ENCODE measurements at places on chromosomes 12 and 14. TPM values are rescaled to one million over a fixed set of nuclear protein-coding genes. Genes with fewer than 3 reads are reported as not detected.
A peak's percentile ranks its signal among the peaks of the same experiment; 100 is the strongest.

Gene GXYLT1
- 9.7 TPM for total RNA-seq

DNA sequence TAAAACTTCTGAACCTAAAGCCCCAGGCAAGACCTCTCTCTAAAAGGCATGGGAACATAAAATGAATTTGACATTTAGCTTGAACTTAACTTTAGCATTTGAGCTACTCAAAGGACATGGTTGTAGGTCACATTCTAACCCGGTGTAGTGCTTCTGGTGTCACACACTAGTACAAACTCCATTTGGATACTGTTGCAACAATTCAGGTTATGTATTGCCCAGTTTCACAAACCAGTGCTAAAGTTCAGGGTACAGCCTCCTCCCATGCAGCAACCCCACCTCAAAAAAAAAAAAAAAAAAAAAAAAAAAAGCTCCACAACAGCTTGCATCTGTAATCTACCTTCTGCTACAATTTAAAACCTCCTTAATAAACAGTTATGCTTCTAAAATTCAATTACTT is 7.8 kb downstream of the PPTC7 start:
- no peak for DNase-seq

DNA sequence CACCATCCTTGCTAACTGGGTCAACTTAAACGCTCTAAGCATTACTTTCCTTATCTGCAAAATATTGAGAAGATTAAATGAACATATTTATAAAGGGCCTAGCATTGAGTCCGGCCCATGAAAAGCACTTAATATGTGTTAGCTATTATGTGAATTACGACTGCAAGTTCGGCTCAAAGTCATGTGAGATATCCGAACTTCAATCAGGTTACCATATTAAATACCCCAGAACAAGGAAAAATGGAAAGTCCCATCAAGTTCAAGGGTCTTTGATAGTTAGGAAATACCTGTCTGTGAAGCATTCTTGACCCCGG is 487 bp upstream of the NRDE2 start:
- no peak for DNase-seq

GRCh38 chr12:118608770-118609344 is 232.5 kb downstream of the SUDS3 start:
- no peak for DNase-seq

GRCh38 chr12:26520869-26521268 is 312.1 kb downstream of the ITPR2 start:
- DNase-seq = no peak

DNA sequence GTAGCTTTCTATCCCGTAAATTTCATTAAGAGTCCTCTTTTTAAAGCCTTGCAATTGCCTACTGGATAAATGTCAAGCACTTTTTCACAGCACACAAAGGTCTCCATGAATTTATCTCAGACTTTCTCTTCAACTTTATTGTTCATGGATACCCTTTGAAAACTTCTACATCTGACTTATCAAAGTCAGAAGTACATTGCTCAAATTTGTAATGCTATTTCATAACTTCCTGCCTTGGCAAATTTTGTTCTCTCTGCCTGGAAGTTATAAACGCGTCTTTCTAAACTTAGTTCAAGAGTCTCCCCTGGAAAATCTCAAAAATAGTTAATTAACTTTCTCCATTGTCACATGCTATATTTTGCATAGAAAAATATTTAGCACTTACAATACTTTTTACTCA is 55.9 kb upstream of the RERGL start:
- no peak for DNase-seq

Gene SPIC
- not detected for total RNA-seq

DNA sequence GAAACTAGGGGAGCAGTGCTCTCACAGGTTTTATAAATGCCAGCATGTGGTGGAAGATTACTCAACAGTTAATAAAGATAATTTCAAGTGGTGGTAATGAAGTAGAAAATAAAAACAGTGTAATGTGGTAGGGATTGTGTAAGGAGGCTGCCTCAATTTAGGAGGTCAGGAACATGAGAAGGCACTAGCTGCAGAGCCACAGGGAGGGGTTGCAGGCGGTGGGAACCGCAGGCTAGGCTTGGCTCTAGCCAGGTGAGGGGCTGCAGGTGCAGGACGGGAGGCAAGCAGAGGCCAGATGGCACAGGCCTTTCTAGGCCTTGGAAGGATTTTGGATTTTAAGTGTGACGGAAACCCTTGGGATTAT is 768 bp downstream of the METTL25 start:
- no peak for DNase-seq

DNA sequence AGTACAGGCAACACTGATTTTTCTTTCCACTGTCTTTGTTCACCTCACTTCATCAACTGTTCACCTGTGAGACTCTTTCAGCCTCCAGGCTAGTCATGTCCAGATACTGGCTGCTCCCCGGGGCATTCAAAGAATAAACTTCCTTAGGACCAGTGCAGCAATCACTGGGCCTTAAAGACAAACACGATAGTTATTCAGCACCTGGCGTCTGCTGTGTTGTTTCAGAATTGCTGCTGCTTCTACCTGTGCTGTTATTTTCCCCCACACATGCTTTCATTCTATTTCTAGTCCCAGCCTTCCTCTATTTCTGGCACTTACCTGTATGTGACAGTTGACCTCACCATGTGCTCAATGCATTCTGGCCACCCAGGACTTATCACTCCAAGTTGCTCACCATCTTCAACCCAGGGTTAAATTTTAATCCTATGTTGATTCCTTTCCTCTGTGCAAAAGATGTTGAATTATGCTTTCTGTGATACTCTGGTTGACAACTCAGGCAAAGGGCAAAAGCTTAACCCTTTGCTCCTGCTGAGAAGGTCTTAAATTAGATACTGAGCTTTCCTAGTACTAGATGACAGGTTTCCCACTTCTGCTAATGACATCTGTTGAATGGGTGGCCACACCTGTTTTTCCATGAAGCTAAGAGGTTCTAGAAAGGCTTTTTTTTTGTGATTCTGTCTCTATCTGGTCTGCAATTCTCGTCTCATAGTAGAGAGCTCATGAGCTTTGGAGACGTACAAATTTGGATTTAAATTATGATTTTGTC is 41.4 kb downstream of the PTPRQ start:
- no peak for DNase-seq

Gene MYH6
- 0.08 TPM for total RNA-seq

GRCh38 chr12:90030726-90031125 is 322.1 kb upstream of the ATP2B1 start:
- DNase-seq = no peak

GRCh38 chr12:34400986-34401658 is 378.8 kb downstream of the ALG10 start:
- peak; percentile 9 for DNase-seq

Gene RAPGEF3
- total RNA-seq = 1.4 TPM

DNA sequence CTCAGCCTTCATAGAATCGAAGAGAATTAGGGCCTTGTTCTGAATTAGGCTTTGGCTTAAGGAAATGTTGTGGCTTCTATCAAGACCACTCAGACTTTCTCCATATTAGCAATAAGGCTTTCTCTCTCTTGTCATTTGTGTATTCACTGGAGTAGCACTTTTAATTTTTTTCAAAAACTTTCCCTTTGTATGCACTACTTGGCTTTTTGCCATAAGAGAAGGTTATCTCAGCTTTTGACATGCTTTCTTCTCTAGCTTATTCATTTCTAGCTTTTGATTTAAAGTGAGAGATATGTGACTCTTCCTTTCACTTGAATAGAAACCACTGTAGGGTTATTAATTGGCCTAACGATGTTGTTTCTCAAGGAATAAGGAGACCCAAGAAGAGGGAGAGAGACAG is 244.2 kb downstream of the GPHN start:
- no peak for DNase-seq

GRCh38 chr14:46819117-46819516 is 167.5 kb upstream of the RPL10L start:
- no peak for DNase-seq

DNA sequence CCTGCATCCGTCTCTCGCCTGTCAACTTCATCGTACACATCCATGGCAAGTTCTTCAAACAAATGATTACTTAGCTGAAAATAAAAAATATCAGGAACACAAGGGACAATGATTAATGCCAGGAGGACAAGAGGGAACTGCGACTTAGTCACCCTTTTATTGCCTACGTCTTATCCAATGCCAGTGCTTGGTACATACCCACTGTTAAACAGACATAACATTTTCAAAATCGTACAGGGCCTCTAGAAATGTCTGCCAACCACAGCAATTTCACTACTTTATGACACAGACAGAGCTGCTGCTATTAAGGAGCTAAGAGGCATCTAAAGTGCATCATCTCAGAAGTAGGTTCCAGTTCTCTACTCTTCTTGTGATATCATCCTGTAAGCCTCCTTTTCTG is 34.6 kb downstream of the GIT2 start:
- DNase-seq = no peak

GRCh38 chr14:95515596-95516552 is 576 bp downstream of the SYNE3 start:
- DNase-seq = peak; percentile 86

- no peak for DNase-seq
These were observed 4.8 kb upstream of the SNRNP35 start for GRCh38 chr12:123453165-123453564.

- DNase-seq = no peak
These were observed 1417.4 kb upstream of the FLRT2 start for GRCh38 chr14:84112589-84112988.

DNA sequence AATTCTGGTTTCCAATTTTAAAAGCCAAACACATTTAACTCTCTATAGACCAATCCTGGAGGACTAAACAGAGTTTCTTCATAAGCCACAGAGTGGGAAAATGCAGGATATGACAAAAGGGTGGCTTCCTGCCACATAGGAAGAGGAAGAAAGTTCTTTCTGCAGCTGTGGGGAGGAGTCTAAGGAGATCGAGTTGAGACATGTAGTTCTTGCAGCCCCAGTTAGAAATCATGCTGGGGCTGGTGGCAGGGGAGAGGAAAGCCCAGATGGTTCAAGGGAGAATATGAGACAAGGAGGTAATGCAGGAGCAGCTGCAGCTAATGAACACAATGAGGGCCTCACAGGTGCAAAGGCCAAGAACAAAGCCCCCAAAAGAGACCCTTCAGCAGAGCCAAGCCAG is 85.0 kb upstream of the ARID2 start:
- DNase-seq = peak; percentile 18

DNA sequence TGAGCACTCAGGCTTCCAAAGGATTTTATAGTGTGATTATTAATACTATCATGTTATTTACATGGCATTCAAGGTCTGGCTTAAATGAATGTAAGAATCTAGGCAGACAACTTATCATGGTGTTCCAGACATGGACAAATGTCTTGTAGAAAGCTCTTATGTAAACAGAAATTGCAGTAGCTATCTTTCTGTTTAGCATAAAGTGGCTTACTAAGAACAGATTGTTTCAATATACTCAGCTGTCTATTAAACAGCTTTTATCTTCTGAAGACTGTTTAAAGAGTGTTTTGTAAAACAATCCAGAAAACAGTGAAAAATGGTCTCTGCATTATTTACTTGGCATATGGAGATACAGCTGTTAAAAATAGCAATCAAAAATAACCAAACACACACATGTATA is 1061.8 kb upstream of the SEL1L start:
- DNase-seq = no peak

Gene PCED1B
- total RNA-seq = 62.2 TPM

DNA sequence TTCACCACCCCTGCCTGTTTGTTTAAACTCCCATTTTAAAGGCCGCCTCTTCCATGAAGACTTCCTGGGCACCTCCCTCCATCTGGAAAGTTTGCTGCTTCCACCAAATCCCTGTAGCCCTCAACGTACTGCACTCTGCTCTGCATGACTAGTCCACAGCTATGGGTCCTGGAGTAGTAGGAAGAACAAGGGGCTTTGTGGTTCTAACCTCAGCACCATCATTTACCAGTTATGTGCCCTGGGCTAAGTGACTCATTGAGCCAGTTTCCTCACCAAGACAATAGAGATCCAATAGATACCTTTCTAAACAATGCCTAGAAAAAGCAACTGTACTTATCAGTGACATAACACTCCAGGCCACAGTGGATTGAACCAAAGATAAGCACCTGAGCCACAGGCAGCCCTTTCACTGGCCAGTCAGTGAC is 8.5 kb upstream of the LTBP2 start:
- DNase-seq = peak; percentile 64

DNA sequence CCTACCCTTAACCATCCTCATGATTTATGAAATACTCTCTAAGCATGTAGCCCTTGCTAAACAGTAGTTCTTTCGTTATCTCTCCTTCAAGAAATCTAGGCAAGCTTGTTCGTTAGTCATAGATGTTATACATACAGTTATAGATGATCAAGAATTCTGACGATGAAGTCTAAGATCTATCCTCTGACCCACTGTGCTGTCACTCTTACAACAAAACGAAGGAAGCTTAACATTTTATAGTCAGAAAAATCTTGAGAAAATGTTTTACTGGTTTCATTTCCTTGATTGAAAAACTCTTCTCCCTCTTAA is 68.9 kb downstream of the SPPL3 start:
- no peak for DNase-seq

Gene PTGER2
- total RNA-seq = 108 TPM

Measured in activated CD4-positive, alpha-beta memory T cell treated with anti-CD3 and anti-CD28 coated beads, Interleukin-2, amount 10 ng/mL, durations not matched to agents 7 days and 5 days (primary cell).